ENCODE measurements at places on chromosomes 13 and 19. TPM values are rescaled to one million over a fixed set of nuclear protein-coding genes. Genes with fewer than 3 reads are reported as not detected.

PLIN4 gene
- total RNA-seq: 0.11 TPM

GJA3 gene
- 0.65 TPM for total RNA-seq

ZNF667 gene
- 7.2 TPM for total RNA-seq

NCAN gene
- not detected for total RNA-seq

FCHO1 gene
- total RNA-seq: 0.43 TPM

ARRDC5 gene
- 0.11 TPM for total RNA-seq

GAPDHS gene
- total RNA-seq: not detected

KLF1 gene
- not detected for total RNA-seq

RGCC gene
- total RNA-seq: 2.1 TPM

PALM3 gene
- total RNA-seq: under 0.01 TPM

C19orf18 gene
- total RNA-seq: not detected

ZNF541 gene
- 0.13 TPM for total RNA-seq

ATCAY gene
- under 0.01 TPM for total RNA-seq

AMER2 gene
- total RNA-seq: not detected

TMEM86B gene
- total RNA-seq: 0.76 TPM

TMEM221 gene
- not detected for total RNA-seq

ZNF568 gene
- 15.1 TPM for total RNA-seq

CDADC1 gene
- 6.3 TPM for total RNA-seq

KIR2DL1 gene
- total RNA-seq: not detected

ANGPTL4 gene
- total RNA-seq: 10.3 TPM

BRCA2 gene
- 9.2 TPM for total RNA-seq

ZNF112 gene
- 11.1 TPM for total RNA-seq

RPL13A gene
- total RNA-seq: 2,288 TPM

KCNJ14 gene
- 0.65 TPM for total RNA-seq

TIMM44 gene
- total RNA-seq: 48.3 TPM

CCNA1 gene
- total RNA-seq: 0.22 TPM

ZNF426 gene
- total RNA-seq: 41.4 TPM

DPRX gene
- total RNA-seq: not detected

CYP4F22 gene
- total RNA-seq: not detected

ZNF793 gene
- 6.3 TPM for total RNA-seq

ZNF536 gene
- not detected for total RNA-seq

TEX101 gene
- not detected for total RNA-seq

GGN gene
- 0.39 TPM for total RNA-seq

KLK14 gene
- total RNA-seq: not detected

SPIB gene
- not detected for total RNA-seq

MRPL57 gene
- 9.0 TPM for total RNA-seq

GADD45GIP1 gene
- 23.5 TPM for total RNA-seq

PSG11 gene
- 0.11 TPM for total RNA-seq

CD22 gene
- 0.97 TPM for total RNA-seq

ZNF420 gene
- 9.9 TPM for total RNA-seq

ZNF600 gene
- total RNA-seq: 13.5 TPM

ZNF823 gene
- 6.7 TPM for total RNA-seq

TTC9B gene
- total RNA-seq: not detected

ZNF382 gene
- total RNA-seq: 7.7 TPM

ATXN8OS gene
- not detected for total RNA-seq

SCN1B gene
- 17.2 TPM for total RNA-seq

C1QTNF9B gene
- not detected for total RNA-seq

NFIX gene
- 137 TPM for total RNA-seq

NXNL1 gene
- not detected for total RNA-seq

PSG6 gene
- total RNA-seq: not detected

DMKN gene
- total RNA-seq: 12.1 TPM

ELOF1 gene
- 30.7 TPM for total RNA-seq

ZNF681 gene
- 2.3 TPM for total RNA-seq

CEACAM8 gene
- total RNA-seq: not detected

KLC3 gene
- total RNA-seq: 0.11 TPM

NAA16 gene
- total RNA-seq: 14.4 TPM

ZNF610 gene
- total RNA-seq: 3.7 TPM
